ENCODE measurements at places on chromosomes 5 and 9.

DNA sequence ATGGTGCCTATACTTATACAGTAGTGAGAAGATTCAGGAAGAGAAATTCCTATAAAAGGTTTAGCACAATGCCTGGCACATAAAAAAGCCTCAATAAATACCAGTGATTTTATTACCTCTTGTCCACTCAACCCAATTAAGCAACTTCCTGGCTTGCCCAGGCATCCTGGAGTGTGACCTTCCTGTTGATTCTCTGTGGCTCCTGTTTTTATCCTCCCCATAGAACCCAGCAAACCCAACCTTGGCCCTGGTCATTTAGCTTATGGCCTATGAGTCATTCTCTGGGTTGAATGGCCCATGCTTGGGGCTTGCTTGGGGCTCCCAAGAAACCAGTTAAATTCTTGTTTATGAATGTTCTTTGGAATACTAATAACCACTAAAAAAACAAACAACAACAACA, 21.4 kb upstream of the SPARC start:
- DNase-seq: no peak

DNA sequence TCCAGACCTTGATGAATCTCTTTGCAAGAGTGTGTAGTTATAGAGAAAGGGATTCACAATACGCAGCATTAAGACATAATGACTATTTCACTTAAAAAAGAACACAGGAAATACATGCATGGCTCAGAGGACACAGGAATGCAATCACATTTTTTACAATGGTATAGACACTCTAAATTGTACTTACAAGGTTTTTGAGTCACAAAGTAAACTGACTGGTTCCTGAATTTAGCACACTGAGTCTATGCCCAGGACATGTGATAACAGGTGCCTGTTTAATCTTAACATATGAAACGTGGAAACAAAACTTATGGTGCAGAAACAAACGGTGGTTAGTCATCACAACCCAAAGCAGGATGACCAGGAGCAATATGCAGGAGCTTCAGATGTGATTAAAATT, 6.7 kb downstream of the EPB41L4A start:
- peak; percentile 21 for DNase-seq

DNA sequence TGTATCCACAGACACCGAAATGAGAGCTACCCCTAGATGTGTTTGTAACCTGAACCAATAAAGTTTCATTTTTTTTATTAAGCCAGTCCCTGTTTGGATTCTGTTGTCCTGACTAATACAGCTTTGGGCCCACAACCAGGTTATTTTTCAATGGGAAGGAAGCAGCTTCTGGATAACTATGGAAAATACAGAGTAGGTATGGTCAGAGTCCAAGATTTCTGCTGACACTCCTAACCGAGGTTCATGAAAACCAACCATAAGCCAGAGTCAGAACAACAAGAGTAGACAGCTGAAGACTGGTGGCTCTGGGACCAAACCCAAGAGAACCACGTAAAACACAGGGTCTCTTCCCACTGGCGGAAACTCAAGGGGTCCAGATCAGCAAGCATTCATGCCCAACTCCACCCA, 10.8 kb downstream of the KLF9 start:
- no peak for DNase-seq

- DNase-seq: peak; percentile 11
These were observed 66.4 kb upstream of the PLPP1 start for GRCh38 chr5:55601204-55601618.

- DNase-seq: no peak
These were observed 694.8 kb downstream of the SEMA5A start for GRCh38 chr5:8851101-8851500.

DNA sequence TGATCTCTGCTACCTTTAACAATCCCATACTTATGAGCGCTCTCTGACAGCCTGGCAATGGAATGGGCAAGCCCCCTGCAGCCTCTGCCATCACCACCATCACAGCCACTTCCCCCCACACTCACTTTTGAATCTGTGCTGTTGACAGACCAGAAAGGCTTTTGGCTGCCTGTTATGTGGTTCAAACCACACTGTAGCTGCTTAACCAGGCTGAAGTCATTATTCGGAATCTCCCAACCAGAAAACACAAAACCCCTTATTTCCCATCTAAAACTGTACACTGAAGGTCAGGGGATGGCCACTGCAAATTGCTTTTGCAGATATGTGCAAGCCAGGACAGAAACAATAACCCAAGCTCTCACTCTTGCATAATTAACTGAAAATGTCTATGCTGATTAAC, 35.8 kb downstream of the PTCH1 start:
- no peak for DNase-seq

DNA sequence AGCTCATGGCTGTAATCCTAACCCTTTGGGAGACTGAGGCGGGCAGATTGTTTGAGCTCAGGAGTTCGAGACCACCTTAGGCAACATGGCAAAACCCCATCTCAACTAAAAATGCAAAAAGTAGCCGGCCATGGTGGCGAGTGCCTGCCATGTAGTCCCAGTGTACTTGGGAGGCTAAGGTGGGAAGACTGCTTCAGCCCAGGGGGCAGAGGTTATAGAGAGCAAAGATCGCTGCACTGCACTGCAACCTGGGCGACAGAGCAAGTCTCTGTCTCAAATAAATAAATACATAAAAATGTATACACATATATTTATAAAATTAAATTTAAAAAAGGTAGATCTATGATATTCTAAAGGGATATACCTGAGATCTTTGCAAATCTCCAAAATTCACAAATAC, 19.4 kb downstream of the ZBTB5 start:
- no peak for DNase-seq

DNA sequence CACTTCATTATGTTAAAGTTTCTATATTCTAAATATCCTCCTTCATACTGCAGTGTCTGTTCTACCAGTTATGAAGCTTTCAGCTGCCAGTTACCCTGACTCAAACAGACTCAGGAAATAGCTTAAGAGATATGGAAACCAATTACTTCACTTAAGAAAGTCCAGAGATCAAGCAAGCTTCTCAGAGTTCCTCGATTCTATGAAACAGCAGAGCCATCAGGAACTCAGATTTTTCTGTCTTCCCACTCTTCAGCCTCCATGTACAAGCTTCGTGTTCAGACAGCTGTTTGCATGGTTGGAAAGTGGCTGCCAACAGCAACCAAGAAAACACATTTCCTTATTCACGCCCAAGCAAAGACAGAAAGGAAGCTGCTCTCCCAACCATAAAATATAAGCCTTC, 216.1 kb downstream of the ACTL7B start:
- DNase-seq: no peak

GRCh38 chr5:14669975-14670374, 5.5 kb downstream of the OTULIN start:
- DNase-seq: no peak

- no peak for DNase-seq
These were observed 12.3 kb upstream of the KCNIP1 start for GRCh38 chr5:170491479-170491878.

- DNase-seq: peak; percentile 82
These were observed 13.4 kb downstream of the PWWP2A start for GRCh38 chr5:160105686-160106360.

GRCh38 chr9:14520341-14520740, 172.9 kb downstream of the ZDHHC21 start:
- no peak for DNase-seq

DNA sequence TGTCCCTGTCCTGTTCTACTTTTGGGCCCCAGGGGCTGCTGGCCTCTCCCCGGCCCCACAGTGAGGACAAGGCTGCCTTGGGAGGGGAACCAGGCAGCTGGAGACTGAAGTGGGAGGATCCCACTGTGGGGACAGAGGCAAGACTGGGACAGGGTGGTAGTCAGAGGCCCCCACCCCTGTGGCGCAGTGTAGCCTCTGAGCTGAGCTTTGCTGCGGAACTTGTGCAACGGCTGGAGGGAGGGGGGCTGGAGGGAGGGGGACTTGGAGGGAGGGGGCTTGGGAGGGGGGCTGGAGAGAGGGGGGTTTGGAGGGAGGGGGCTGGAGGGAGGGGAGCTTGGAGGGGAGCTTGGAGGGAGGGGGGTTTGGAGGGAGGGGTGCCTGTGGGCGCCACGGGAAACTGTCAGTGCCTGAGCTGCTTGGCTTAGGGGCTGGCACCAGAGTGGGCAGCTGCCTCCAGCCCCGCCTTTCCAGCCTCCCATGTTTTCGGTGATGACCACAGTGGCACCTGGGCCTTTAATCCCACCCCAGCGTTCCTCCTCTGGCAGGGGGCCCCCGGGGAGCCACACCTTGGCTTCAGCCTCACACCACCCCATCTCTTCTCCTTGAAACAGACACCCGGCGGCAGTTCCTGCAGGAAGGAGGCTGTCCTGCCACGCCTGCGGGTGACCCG, 2.3 kb upstream of the FUT7 start:
- peak; percentile 73 for DNase-seq

GRCh38 chr5:139611703-139612584, 36.2 kb upstream of the CXXC5 start:
- no peak for DNase-seq

- no peak for DNase-seq
These were observed 24.0 kb upstream of the TCF7 start for GRCh38 chr5:134090522-134090921.

DNA sequence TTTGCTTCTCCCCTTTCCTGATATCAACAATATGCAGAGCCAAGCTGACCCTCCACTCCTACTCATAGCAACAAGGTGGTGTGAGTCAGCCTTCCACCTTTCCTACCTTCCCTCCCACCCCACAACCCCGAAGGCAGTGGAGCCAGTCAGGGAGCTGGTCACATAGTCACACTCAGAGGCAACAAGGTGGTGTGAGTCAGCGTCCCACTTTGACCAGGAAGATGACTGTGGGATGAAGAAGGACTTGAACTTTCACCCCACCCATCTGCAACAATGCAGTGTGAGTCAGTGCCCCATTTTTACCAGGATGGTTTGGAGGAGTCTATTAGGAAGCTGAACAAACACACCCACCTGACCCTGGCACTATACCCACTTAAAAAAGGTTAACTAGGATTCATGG, 30.1 kb upstream of the ZNF782 start:
- peak; percentile 91 for DNase-seq

GRCh38 chr5:96691503-96692303, 29.5 kb downstream of the CAST start:
- no peak for DNase-seq
